AG20443 (cell line): ENCODE measurements at places on chromosomes 16 and 17.

- no peak for DNase-seq
Observed at GRCh38 chr16:88284626-88285513, 97.9 kb upstream of the ZNF469 start.

DNA sequence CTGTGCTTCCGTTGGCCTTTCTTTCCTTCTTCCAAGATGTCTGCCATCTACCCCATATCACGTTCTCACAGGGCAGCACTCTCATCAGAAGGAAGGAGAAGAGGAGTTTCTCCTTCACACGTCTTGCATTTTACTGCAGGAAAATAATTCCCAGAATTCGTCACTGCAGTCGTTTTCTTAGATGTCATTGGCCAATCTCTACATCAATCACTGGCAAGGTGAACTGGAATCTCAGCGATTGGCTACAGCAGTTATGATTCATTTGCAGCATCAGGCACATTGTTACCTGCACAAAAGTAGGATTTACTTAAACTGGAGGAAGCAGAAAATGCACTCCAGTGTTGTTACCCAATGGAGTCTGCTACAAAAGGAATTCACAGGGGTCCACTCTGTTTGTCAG lies 277.2 kb upstream of the RBFOX1 start:
- no peak for DNase-seq

DNA sequence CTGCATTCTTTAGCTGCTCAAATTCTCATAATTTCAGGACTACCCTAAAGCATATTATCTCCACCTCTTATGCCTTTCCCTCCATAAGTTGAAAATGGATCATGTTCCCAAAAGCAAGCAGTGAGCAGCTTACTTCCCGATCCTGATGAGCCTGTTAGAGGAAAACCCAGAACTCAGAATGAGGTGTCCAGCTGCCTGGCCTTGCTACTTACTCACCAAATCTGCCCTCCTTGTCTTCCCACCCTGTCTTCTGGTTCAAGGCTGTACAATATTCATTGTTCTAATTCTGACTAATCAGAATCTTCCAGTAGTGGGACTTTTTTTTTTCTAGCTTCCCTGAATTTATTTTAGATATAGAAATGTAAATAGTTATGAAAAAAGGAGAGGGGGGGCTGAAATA lies 10.8 kb downstream of the LYRM1 start:
- no peak for DNase-seq

GRCh38 chr16:84598360-84598759 lies 19.5 kb downstream of the COTL1 start:
- DNase-seq, result no peak
